ENCODE measurements at places on chromosomes 1 and 21.

- DNase-seq = no peak
Measured at GRCh38 chr1:204545881-204546280, 29.7 kb downstream of the MDM4 start.

DNA sequence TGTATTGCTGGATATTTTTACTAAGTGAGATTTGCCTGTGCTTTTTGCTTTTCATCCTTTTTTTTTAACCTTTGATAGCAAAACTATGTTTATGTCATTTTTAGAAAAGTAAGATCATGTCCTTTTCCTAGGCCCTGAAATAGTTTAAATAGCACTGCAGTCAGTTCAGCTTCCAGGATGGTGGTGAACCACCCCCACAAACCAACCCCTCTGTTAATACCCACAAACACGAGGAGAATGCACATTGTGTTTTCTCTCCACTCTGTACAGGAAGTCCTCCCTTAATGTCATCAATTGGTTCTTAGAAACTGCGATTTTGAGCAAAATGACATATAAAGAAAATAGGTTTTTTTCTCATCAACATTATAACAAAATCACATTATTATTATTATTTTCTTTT is 117.7 kb upstream of the DSCAM start:
- no peak for DNase-seq

DNA sequence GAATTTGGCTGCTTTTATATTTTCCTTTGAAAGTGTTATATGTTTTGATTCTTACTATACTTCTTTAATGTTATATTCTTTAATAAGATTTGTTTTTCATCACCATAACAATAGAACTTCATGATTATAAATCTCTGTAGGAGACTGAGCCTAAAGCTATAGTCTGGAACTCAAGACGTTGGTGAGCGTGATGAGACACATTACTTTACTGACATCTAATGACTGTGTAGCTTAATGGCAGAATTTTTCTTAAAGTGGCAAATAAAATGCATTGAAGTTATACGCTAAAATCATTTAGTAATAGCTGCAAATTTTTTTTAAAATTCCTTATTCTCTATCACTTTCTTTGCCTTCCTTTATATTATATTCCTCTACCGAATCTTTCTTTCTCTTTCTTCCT is 56.1 kb upstream of the HAO2 start:
- no peak for DNase-seq

DNA sequence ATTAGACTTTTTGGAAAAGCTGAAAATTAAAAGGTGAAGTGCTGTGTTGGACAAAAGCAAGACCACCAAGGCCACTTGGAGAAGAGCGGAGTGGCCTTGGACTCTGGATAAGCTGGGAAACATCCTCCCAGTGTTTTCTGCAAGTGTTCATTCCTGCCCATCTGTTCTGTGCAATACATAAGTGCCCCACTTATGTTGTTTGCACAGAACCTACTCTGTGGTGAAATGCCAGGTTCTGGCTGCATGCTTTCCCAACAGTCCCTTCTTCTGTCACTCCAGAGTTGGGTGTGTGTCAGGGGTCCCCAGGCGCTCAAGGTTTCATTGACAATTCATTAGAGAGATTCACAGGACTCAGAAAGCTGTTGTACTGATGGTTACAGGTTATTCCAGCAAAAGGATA is 30.3 kb downstream of the NHLH2 start:
- DNase-seq = no peak

- DNase-seq = no peak
Measured at GRCh38 chr1:246591047-246591446, 24.8 kb downstream of the CNST start.

- no peak for DNase-seq
Measured at GRCh38 chr1:50369830-50370229, 53.4 kb downstream of the DMRTA2 start.

- no peak for DNase-seq
Measured at GRCh38 chr1:176552217-176552991, 89.4 kb downstream of the PAPPA2 start.
